ENCODE measurements at places on chromosomes 12 and 14. TPM values are rescaled to one million over a fixed set of nuclear protein-coding genes. Genes with fewer than 3 reads are reported as not detected.

Gene CD63
- 4,323 TPM for total RNA-seq

Gene CMTM5
- 0.14 TPM for total RNA-seq

Gene DNAH10
- 0.43 TPM for total RNA-seq

Gene MYH6
- not detected for total RNA-seq

Gene IQSEC3
- total RNA-seq, result 1.4 TPM

Gene DEPDC4
- total RNA-seq, result 0.71 TPM

Gene PDE3A
- total RNA-seq, result 8.9 TPM

Gene NID2
- total RNA-seq, result 333 TPM

Gene LTBR
- total RNA-seq, result 71.6 TPM

Gene HSP90B1
- total RNA-seq, result 1,133 TPM

Gene SAV1
- total RNA-seq, result 22.6 TPM

Gene PLEK2
- total RNA-seq, result 3.0 TPM

Gene MYF6
- total RNA-seq, result not detected

Gene SERPINA12
- not detected for total RNA-seq

Gene LGMN
- total RNA-seq, result 81.4 TPM

Gene CLEC1A
- total RNA-seq, result not detected

Gene PLBD1
- 1.1 TPM for total RNA-seq

Gene MUCL1
- not detected for total RNA-seq

Gene HOXC12
- total RNA-seq, result not detected

Gene OASL
- total RNA-seq, result 0.57 TPM

Gene NOXRED1
- 0.14 TPM for total RNA-seq

Gene PTPN6
- total RNA-seq, result under 0.01 TPM

Gene ESR2
- total RNA-seq, result under 0.01 TPM

Gene DPY19L2
- total RNA-seq, result 1.8 TPM

Gene HNF1A
- not detected for total RNA-seq

Data from smooth muscle cell of bladder (primary cell).